Testis (tissue), 5 donors: ENCODE measurements at places on chromosomes 11 and 22.

DNA sequence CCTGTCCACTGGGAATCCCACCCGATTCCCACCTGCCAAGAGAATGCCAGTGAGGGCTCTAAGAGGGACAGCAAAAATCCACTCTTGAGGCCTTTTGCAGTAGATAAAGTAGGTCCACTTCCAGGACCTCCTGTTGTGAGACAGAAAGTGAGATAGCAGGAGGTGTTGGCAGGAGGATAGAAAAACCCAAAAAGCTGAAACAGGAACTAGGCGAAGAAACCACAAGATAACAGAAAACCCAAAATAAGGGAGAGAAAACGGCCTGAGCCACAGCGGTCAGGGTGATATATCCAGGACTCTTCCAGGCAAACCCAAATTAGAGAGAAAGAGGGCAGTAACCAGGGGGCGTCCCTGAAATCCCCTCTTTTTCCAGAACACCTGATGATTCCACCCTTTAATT is 79.7 kb upstream of the LINC01488 start:
- no peak for DNase-seq

GRCh38 chr11:115502636-115503082 is 1.6 kb downstream of the CADM1 start:
- DNase-seq: no peak

- DNase-seq: no peak
These were observed 115.3 kb upstream of the SESN3 start for GRCh38 chr11:95346265-95346664.

DNA sequence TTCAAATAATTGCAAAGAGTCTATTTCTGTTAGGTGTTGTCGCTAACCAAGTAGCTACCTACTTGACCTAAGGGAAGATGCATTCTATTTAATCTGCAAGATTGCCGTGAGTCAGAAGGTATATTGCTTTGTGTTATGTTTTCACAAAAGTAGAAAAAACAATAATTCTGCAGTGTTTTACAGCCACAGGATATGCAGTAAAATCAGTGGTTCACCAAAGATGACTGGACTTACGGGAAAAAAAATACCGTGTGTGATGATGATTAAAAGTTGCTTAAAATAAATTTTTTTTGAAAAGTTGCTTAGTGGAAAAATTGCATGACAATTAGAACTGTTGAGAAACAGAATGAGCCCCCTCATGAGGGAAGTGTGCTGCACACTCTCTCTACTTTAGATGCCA is 209.1 kb downstream of the DDX10 start:
- no peak for DNase-seq

DNA sequence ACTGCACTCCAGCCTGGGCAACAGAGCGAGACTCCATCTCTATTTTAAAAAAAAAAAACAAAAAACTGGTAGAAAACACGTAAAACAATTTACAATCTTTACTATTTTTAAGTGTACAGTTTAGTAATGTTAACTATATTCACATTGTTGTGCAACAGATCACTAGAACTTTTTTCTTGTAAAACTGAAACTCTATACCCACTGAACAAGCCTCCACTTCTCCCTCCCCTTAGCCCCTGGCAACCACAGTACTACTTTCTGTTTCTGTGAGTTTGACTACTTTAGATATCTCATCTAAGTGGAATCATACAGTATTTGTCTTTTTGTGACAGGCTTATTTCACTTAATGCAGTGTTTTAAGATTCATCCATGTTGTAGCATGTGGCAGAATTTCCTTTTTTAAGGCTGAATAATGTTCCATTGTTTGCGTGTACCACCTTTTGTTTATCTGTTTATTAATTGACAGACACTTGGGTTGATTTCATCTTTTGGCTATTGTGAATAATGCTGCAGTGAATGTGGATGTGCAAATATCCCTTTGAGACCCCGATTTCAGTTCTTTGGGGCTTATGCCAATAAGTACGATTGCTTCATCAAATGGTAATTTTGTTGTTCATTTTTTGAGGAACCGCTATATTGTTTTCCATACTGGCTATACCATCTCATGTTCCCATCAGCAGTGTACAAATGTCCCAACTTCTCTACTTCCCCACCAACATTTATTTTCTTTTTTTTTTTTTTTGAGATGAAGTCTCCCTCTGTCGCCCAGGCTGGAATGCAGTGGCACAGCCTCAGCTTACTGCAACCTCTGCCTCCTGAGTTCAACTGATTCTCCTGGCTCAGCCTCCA is 11.0 kb downstream of the DDB2 start:
- no peak for DNase-seq
